ENCODE measurements at places on chromosomes 1 and 21.

- no peak for DNase-seq
These were observed 54.5 kb downstream of the TM2D1 start for GRCh38 chr1:61670445-61670844.

DNA sequence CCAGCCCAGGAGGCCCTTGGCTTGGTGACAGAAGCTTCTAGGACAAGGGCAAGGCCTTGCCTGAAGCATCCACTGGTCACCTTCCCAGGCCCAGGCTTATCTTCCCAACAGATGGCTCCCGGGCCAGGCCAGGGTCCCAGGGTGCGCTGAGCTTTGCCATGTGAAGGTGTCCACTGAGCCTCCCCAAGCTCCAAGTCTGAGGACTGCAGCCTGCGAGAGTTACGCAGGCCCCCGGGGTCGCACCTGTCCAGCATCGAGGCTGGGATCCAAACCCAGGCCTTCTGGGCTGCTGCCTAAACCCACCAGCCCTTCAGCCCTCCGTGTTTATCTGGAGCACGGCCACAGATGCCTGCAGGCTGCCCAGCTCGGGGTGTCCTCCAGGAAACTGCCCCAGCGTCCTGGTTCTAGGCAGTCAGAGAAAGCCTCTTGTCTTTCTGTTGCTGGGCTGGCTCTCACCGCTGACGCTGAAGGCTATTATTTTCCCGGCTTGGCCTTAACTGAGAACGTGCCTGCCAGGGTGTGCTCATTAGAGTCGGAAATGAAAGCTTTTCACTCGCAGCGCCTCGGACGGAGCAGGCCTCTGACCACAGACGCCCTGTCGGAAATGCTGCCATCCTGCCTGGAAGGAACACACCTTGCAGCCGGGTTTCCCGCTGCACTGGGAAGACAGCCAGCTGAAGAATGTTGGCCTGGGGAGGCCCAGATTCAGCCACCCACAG, 71.4 kb downstream of the MEGF6 start:
- DNase-seq, result no peak

DNA sequence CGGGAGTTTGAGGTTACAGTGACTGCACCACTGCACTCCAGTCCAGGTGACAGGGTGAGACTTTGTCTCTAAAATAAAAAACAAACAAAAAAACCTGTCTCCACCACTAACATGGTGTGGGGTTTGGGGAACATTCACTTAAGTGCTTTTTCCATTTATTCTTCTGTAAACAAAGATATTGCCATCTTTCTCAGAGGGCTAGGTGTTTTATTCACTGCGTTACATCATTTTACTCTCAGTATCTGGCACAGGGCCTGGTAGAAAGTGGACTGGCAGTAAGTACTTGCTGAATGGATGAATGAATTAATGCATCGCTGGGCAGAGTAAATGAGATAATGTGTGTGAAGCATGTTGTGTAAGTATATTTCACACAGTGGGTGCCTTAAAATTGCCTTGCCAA, 20.1 kb downstream of the KIAA0040 start:
- DNase-seq, result no peak

GRCh38 chr1:163205513-163205912, 2.8 kb upstream of the RGS5 start:
- no peak for DNase-seq

GRCh38 chr1:99534638-99534930, 111.3 kb upstream of the PALMD start:
- no peak for DNase-seq

GRCh38 chr1:15848929-15849774, 1.6 kb downstream of the SPEN start:
- no peak for DNase-seq

DNA sequence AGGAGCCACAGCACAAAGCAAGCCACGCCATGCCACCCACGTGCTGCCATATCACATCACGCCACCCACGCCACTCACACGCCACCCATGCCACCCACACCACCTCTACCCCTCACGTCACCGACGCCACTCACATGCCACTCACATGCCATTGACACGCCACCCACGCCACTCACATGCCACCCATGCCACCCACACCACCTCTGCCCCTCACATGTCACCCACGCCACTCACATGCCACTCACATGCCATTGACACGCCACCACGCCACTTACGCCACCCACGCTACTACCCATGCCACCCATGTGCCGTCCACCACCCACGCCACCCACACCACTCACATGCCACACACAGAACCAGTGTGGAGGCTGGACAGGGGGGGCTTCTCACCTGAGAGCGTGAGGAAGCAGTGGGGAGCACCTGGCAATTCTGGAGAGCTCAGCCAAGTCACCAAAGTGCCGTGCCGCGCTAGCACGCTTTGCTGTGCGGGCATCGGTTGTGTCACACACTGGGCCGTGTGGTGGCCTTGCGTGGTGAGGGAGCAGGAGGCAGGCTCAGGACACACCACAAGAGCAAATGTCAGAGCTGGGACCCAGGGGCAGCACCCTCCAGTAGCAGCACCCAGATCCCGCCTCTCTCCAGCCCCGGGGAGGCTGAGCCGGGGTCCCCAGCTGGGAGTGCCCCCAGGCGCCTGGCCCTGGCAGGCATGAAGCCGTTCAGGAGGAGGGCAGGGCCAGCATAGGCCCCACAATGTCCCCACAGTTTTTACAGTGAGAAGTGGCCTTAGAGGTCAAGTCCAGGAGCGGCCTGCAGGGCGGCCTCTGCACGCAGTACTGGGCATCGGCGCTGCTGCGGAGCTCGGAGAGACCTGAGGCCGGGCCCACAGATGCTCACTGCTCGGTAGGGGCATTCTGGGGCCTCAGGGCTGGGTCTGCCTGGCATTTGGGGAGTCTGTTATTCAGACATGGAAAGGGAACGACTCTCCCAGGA, 70.0 kb downstream of the AGPAT3 start:
- DNase-seq, result no peak

DNA sequence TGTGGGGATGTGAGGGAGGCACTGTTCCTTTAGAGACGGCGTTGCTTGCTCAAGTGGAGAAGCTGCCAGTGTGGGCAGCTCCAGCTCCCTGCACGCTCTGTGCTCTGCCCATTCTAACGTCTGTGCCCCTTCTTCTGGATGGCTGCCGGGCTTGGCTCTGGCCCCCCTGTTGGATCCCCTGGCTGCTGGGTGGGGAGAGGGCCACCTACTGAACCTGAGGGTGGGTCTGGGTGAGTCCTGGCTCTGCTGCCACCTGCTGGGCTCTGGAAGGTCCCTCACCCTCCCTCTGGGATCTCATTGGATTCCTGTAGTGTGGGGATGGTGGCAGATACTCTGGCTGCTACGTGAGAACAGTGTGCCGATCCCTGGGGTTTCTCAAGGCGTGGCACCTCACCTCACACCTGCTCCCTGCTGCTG, 5.0 kb downstream of the PFKL start:
- DNase-seq, result no peak

- no peak for DNase-seq
These were observed 221.6 kb upstream of the POU3F1 start for GRCh38 chr1:38268226-38268625.

- no peak for DNase-seq
These were observed 688.7 kb downstream of the PTPRU start for GRCh38 chr1:29925058-29925457.

- DNase-seq, result no peak
These were observed 437.7 kb downstream of the SETD4 start for GRCh38 chr21:35622612-35623011.

- no peak for DNase-seq
These were observed 695.6 kb downstream of the USP25 start for GRCh38 chr21:16425376-16425775.

DNA sequence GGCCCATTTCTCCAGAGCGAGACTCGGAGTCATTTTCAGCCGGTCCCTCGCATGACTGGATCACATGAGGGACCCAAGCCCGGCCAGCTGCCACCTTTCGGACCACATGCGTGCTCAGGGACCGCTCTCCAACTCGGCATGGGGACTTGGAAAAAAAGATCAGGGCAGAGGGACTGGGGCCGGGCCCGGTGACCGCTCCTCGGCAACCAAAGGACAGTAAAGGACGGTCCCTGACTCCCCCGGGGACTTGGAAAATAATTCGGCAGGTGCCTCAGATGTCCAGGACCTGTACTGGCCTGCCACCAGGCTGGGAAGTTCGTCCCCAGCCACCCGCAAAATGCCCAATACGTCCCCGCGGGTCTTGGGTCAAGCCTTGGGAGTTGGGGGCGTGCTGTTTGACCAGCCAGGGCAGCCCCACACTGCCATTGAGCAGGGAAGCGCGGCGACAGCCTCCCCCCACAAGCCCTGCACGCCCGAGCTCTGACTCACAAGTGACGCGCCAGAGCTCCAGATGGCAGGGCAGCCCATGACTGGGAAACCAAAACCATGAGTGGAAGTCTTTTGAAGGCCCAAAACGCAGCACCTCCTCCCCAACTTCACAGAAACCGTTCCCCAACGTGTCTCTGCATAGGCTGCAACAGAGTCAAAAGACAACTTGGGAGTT, 134.5 kb downstream of the LIPI start:
- no peak for DNase-seq

- DNase-seq, result no peak
These were observed 124.8 kb downstream of the LRIG2 start for GRCh38 chr1:113197719-113198330.

GRCh38 chr1:48680411-48681035, 96.2 kb downstream of the BEND5 start:
- DNase-seq, result no peak

- DNase-seq, result no peak
These were observed 90.5 kb upstream of the ADAR start for GRCh38 chr1:154698320-154699096.

DNA sequence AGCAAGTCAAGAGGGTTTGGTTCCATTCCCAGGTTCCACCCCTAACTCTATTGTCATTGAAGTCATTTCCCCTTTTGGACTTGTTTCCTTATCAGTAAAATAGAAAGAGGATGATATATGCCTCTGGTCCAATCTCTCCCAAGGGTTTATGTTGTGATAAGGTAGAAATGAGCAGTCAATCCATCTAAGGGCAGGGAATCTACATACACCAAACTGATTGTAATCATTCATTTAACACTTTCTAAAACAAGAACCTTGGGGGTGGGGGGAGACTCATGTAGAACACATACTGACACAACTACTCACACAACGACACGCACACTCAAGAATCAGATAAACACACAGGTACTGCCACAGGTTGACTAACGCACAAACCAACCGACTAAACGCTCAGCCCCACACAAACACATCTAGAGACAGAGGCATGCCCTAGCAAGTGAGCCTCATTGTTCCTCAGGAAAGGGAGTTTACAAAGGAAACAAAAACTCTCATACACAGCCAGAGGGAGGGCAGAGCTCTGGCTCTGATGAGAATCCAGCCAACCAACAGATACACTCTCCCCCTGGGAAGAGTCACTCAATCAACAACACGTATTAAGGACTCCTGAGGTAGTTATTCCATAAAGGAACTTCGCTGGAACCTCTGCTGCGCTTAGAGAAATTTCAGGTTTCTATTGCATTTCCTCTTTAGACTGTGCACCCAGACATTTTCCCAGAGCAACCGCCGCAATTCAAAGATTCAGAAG, 1.0 kb downstream of the F11R start:
- DNase-seq, result no peak

DNA sequence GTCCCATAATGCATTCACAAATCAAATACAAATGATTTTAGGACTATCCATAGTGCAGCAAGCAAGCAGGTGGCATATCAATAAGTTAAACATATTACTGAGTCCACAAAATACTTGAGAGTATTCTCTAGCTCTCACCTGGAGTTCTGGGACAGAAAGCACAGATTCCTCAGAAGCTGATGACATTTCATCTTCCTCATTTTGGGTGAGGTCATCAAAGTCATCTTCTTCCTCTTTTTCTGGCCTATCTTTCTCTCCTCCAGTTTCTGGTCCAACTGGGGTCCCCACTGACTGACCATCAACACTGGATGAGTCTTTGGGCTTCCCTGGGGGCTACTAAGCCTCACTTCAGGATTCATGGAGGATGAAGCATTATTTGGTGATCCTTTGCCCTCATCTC, 38.9 kb downstream of the YY1AP1 start:
- no peak for DNase-seq

GRCh38 chr1:226026833-226027232, 27.7 kb upstream of the SDE2 start:
- DNase-seq, result no peak

DNA sequence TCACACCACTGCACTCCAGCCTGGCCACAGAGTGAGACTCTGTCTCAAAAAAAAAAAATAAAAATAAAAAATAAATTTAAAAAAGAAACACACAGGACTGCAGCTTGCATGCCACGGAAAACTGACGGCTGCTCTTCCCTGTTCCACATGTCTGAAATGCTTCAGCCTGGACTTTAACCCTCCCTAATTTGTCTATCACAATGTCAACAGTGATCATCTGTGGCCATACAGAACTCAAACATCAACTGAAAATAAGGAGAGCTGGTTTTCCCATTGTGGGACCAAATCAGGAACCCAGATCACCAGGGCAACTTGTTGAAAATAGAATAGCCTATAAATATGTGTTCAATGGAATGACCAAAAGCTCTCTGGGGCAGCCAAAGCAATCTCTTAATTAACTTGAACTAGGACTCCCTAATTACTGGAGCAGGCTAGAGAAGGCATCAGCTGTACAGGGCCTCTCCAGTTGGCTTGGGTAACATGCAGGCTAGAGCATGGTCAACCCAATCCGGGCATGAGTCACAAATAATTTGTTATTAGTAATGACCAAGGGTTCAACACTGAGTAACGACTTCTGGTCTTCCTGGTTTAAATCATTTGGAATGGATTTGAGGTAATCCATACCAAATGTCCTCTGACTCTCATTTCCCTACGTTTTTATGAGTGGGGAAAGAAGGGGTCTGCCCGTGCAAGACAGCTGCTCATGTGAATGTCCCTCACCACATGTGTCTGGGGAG, 62.7 kb upstream of the KAZN start:
- no peak for DNase-seq

- no peak for DNase-seq
These were observed 50.9 kb downstream of the SLC37A1 start for GRCh38 chr21:42564561-42564971.

DNA sequence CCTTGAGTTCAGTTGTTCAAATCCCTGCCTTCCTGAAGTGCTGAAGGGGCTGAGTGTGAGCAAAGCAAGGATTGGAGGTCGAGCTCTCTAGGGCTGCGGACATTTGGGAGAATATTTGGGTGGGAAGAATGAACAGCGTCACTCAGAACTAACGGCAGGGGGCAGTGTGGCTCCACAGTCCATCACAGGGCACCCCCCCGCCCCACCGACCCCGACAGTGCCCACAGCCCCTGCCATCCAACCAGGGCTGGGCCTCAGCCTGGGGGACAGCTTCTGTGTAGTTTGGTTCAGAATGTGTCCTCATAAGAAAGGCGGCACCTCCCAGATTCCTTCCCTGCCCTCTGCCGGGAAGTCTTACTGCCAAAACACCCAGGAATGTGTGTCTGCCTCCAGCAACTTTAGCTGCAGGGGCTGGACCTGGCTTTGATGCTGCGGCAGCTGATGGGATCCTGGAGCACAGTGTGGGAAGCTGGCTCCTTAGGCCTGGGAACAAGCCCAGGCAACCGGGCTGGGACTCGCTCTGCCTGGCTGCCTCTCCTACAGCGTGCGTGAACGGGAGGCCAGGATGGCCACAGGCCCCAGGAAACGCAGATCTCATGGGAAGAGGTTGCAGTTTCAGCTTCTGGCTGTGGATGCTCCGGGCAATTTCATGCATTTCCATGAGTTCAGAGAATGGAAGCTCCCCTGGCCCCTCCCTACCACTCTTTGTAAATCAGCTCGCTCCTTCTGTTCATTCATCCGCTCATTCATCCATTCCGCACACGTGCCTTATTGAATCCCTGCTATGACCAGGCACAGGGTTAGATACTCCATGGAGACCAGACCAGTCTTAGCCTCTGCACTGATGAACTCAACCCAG, 104.9 kb upstream of the TMPRSS2 start:
- no peak for DNase-seq
